ENCODE measurements at places on chromosomes 6 and 20.

GRCh38 chr20:10540636-10541493, 105.8 kb downstream of the SLX4IP start:
- peak; percentile 74 for DNase-seq

GRCh38 chr6:138540468-138540867, 41.2 kb upstream of the NHSL1 start:
- peak; percentile 81 for DNase-seq

DNA sequence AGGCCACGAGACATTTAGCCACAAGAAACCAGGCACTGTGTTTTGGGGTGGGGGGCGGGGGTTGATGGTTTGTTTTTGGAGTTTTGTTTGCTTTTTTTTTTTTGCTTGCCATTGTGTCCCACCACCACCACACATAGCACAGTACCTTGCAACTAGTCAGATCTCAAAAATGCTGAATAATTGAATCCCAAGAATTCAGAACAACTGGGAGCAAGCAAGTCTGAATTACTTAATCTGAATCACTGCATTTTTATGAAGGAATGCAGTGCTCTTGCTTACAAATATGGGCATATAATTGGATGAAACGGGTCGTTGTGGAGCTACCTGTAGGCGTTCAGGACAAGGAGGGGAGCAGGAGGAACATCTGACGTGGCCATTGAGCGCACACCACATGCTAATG, 151.5 kb upstream of the CDYL start:
- peak; percentile 63 for DNase-seq

DNA sequence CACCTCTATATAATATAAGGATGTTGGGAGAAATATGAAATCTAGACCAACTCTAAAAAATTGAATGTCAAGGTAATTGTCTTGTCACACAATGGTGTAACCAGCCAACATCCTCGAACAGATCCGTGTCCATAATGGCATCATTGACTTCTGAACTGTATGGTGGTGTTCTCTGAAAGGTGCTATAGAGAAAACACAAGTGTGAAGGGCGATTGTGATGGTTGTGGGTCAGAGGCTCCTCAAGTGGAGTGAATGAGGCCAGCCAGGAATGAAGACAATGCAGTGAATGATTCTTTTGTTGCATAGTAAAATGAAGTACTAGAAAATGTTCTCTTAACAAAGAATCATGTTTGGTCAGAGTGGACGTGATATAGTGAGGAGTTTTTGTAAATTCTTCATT, 58.3 kb downstream of the CARMIL1 start:
- no peak for DNase-seq

- no peak for DNase-seq
Measured at GRCh38 chr6:33740204-33740608, 6.5 kb downstream of the IP6K3 start.

GRCh38 chr6:170227996-170228945, 62.6 kb downstream of the DLL1 start:
- DNase-seq: no peak

- DNase-seq: no peak
Measured at GRCh38 chr6:82870582-82871172, 195.0 kb downstream of the UBE3D start.

GRCh38 chr20:38321959-38322598, 18.1 kb downstream of the BPI start:
- peak; percentile 79 for DNase-seq

DNA sequence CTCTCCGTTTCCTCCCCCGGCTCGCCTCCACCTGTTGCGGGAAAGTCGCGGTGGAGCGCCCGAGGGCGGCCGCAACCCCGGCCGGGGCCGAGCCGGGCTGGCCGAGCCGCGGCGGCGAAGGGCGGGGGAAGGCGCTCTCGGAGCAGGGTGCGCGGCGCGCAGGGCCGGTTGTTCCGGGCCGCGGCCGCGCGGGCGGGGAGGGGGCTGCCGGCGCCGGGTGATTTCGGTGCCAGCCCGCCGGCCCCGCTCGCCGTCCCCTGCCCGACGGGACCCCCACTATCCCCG, 235 bp downstream of the MAP7 start:
- DNase-seq: no peak

DNA sequence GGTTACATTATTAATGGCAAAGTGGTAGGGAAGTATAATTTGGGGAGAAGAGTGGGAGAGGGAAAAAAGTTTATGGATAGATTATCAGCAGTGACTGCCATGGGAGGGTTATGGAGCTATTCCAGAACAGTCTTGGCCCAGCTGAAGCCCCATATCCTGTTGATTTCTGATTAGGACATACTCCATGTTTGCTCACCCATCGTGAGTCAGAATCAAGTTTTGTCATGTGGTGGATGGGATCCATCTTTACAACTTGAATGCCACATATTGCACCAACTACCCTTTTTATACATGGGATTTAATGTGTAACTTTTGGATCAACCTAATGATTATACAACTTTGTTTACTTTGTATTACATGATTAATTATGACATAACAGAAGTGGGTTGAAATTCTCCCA, 217.0 kb downstream of the HAO1 start:
- DNase-seq: no peak

DNA sequence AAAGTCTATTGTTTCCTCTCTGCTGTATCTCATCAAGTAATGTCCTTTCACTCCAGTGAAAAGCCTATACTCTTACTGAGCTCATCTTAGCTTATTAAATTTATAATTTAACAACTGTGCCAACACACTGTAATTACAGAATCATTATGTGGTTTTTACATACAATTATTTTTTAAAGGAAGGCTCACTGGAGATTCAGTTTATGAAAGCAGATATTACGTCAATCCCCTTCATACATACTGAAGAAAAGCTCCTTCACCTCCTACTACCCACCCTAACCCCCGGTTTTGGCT, 28.1 kb downstream of the ARHGAP18 start:
- no peak for DNase-seq

DNA sequence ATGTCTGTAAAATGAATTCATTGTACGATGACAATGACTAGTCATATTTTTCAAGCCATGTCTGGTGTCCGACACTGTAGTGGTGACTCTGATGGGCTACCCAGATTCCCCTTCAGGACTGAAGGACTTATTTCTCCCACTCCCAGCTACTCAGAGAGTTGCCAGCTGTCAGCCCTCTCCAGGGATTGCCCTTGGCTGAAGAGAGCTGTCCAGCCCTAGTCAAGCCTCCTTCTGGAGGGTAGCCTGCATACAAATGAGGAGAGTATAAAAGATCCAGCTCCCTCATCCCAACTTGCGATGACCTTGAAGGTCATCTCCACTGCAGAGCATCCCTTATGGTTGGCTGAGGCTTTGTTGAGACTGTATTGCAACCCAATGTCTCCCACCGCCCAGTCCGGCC, 29.9 kb downstream of the JPH2 start:
- no peak for DNase-seq

DNA sequence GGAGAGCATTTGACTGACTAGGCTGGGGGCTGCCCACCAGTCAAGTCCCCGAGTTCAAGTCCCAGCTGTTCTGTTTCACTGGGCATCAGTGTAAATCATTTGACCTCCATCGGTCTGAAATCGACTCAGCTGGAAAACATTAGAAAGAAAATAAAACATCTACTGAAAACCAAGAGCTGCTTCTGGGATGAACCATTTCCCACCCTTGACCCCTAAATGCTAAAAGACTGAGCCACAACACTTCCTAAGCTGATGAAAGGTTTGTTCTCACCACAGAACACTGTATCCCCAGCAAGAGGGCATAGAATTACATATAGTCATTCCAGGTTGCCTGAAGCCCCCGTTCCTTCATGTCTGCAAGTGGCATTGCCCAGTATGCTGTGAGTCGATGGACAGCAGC, 237.0 kb upstream of the TAB2 start:
- DNase-seq: no peak

GRCh38 chr6:5214570-5215052, 46.1 kb downstream of the LYRM4 start:
- peak; percentile 67 for DNase-seq

DNA sequence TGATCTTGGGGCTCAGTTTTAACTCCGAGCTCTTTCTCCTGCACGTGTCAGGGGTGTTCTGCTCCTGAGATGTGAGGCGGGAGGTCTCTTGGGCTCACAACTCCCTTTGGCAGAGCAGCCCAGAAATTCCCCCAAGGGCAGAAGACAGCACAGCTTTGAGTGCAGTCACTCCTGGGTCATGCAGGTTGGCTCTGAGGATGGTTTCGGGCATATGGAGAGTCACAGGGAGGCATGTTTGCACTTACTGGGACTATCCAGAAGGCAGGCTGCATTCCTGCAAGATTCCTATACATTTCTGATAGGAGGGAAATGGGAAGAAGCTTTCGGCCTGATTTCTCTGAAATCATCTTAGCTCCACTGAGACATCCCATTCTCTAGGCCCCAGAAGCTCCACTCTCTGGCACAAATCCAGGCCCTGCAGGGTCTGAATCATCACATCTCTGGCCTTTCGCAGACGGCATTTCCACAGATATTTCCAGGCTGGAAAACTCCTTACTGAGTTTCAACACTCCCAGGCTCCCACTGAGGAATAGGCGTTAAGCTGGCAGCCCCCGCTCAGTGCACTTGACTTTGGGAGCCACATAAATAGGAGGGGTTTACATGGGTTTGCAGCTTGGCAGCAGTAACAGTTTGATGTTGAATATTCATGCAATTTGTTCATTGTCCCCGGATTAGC, 39.7 kb downstream of the AGPAT4 start:
- peak; percentile 91 for DNase-seq

GRCh38 chr20:38601216-38602184, at the start of gene ARHGAP40:
Gene ARHGAP40 (plus strand): TSS chr20:38601809.
- DNase-seq: peak; percentile 49

DNA sequence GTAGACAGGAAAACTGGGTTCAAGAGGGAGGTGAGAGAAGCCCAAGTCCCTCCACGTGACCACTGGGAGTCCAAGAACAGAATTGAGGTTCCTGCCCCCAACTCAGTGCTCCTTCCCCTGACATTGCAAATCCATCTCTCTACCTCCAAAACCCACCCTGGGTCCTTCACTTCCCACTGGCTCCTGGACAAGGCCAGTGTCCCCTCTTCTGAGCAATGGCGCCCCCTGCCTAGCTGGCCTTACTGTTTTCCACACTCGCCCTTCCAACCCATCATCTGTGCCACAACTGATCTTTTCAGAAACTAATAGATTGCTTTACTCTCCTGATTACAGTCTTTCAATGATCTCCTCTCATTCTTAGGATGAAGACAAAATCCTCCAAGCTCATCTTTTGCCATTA, 200.3 kb downstream of the ANKRD60 start:
- no peak for DNase-seq

DNA sequence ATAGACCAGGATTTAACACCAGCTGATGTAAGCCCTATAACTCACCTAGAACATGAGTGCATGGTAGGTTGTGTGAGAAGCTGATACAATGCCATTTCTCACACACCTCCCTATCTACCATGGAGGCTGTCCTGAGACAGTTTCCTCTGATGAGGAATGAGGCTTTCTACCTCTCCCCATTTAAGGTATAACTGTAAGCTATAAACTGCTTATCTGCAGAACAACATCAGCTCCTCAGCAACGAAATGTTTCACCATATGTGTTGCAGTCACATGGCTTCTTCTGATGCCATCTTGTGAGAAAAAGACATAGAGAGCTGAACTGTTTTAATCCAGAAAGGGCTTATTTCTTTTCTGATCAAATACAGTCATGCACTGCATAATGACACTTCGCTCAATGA, 20.7 kb downstream of the ZKSCAN3 start:
- DNase-seq: no peak

DNA sequence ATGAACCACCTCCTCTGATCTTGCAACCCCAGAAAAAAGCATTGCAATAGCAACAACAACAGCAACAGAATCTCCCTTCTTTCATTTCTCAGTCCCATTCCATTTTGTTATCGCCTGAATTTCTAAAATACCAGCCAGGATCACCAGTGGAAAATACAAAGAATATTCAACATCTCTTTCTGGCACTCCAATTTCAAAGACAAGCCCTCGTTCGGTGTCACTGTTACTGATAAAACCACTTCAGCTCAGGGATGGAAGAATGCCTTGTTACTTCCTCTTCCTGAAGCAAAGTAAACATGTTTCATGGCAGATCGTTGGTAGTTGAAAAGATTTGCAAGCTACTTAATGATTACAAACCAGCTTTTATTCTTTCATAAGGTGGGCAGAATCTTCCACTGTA, 94.0 kb upstream of the SPTLC3 start:
- DNase-seq: no peak

- DNase-seq: no peak
Measured at GRCh38 chr6:34247481-34248197, 1.2 kb downstream of the SMIM29 start.

GRCh38 chr6:89862698-89863097, 31.6 kb upstream of the GJA10 start:
- DNase-seq: no peak

GRCh38 chr6:56789342-56789741, 146.7 kb upstream of the DST start:
- DNase-seq: no peak

DNA sequence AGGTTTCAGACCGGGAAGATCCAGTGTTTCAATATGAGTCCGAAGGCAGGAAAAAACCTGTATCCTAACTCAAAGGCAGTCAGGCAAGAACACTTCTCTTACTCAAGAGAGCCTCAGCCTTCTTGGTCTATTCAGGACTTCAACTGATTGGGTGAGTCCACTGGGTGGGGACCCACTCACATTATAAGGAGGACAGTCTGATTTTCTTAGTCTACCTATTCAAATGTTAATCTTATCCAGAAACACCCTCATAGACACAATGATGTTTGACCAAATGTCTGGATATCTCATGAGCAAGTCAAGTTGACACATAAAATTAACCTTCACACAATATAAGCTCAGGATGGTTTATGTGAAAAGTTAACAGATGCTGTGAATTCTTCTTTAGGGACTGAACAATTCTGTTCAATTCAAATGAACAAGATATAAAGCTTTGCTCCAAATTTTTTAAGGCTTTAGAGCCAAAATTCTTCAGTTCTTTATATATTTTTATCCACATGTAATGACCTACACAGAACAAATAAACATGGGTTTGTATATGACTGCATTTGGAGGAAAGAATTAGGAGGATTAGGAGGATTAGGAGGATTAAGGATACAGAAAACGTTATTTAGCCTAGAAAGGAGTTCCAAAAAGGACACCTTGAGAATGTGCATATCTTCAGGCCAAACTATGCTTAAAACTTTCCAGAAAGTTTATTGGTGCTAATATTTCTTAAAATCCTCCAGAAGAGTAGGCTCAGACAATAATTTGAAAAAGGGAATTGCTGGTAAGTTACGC, 35.3 kb upstream of the LAMA2 start:
- DNase-seq: no peak

GRCh38 chr20:10074513-10074912, 39.7 kb downstream of the ANKEF1 start:
- peak; percentile 76 for DNase-seq

- no peak for DNase-seq
Measured at GRCh38 chr6:130359736-130360135, 6.1 kb upstream of the TMEM200A start.

Measured in astrocyte of the hippocampus (primary cell).